ENCODE measurements at places on chromosomes 16 and 17. TPM values are rescaled to one million over a fixed set of nuclear protein-coding genes. Genes with fewer than 3 reads are reported as not detected.
A peak's percentile ranks its signal among the peaks of the same experiment; 100 is the strongest.

GRCh38 chr16:8199390-8199789 lies 390.9 kb downstream of the TMEM114 start:
- H3K4me1 ChIP-seq: no peaks in the 10 kb centered on the region
- H3K36me3 ChIP-seq: no peaks in the 10 kb centered on the region
- H3K27me3 ChIP-seq: no peaks in the 10 kb centered on the region
- H3K4me3 ChIP-seq: no peak overlapping the region
- DNase-seq: no peak

GRCh38 chr16:11208916-11209665 lies 46.9 kb downstream of the SOCS1 start:
- no peaks in the 10 kb centered on the region for H3K36me3 ChIP-seq
- H3K27me3 ChIP-seq: no peaks in the 10 kb centered on the region
- no peak overlapping the region for H3K4me3 ChIP-seq
- H3K4me1 ChIP-seq: no peaks in the 10 kb centered on the region
- no peak for DNase-seq

GRCh38 chr16:35798885-35799426 lies 2339.5 kb downstream of the TP53TG3F start:
- no peaks in the 10 kb centered on the region for H3K27me3 ChIP-seq
- DNase-seq: no peak

DNA sequence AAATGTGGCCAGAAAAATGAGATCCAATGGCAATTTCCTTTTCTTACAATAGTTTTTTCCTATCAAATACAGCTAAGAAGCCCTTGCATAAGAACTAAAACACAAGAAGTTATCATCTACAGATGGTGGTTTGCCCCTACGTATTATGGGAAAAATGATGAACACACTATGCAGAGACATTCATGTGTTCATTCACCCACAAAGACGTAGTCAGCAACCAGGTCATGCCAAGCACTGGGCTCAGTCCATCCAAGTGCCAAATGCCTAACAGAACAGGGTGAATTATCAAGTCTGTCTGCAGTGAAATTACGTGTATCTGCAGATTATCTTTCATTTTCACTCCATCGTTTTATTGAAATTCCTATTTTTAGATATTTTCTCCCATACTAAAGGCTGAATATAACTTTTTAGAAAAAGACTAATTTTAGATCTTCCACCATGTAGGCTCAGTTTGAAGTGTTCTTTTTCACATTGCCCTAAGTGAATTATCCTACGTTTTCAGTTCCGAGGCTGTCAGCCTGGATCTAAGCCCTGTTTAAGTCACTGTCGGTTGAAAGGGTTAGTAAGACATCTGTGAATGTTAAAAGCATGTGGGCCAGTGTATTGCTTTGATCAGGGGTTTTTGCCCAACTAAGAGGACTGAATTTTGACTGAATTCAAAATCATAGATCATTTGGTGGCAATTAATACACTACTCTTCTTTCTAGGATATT lies 78.1 kb upstream of the DHX40 start:
- no peak overlapping the region for H3K4me3 ChIP-seq
- H3K27me3 ChIP-seq: no peaks in the 10 kb centered on the region
- no peak overlapping the region for H3K27ac ChIP-seq
- no peaks in the 10 kb centered on the region for H3K4me1 ChIP-seq
- H3K36me3 ChIP-seq: no peaks in the 10 kb centered on the region
- DNase-seq: no peak

GRCh38 chr16:88743693-88744576 lies 37.6 kb downstream of the CTU2 start:
- no peaks in the 10 kb centered on the region for H3K36me3 ChIP-seq
- no peaks in the 10 kb centered on the region for H3K27me3 ChIP-seq
- no peak overlapping the region for H3K27ac ChIP-seq
- DNase-seq: peak; percentile 87

DNA sequence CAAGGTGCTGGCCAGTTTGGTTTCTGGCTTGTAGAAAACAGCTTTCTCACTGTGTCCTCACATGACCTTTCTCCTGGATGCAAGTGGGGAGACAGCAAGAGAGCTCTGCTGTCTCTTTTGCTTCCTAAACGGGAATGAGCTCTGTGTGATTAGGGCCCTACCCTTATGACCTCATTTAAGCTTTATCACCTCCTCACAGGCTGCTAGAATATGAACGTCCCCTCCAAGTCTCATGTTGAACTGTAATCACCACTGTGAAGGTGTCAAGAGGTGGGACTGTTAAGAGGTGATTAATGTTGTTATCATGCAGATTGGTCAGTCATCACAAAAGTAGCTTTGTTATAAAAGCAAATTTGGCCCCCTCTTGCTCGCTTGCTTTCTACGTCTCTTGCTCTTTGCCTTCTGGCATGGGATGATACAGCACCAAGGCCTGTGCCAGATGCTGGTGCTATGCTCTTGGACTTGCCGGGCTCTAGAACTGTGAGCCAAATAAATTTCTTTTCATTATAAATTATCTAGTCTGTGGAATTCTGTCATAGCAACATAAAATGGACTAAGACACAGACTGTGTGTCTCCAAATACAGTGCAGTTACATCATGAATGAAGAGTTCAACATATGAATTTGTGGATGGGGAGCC lies 14.8 kb upstream of the POLR3E start:
- no peak overlapping the region for H3K27ac ChIP-seq
- H3K36me3 ChIP-seq: no peaks in the 10 kb centered on the region
- H3K4me3 ChIP-seq: no peak overlapping the region

GRCh38 chr17:14351493-14351892 lies 50.6 kb downstream of the HS3ST3B1 start:
- DNase-seq: no peak
- H3K27ac ChIP-seq: no peak overlapping the region
- no peaks in the 10 kb centered on the region for H3K36me3 ChIP-seq
- no peak overlapping the region for H3K4me3 ChIP-seq

GRCh38 chr17:60322056-60322387 lies 69.9 kb downstream of the USP32 start:
- no peaks in the 10 kb centered on the region for H3K36me3 ChIP-seq
- H3K4me3 ChIP-seq: no peak overlapping the region
- H3K27ac ChIP-seq: no peak overlapping the region
- no peaks in the 10 kb centered on the region for H3K27me3 ChIP-seq
- no peak for DNase-seq
- peaks cover 4% of the 10 kb centered on the region for H3K4me1 ChIP-seq

- no peaks in the 10 kb centered on the region for H3K36me3 ChIP-seq
- no peak overlapping the region for H3K4me3 ChIP-seq
- DNase-seq: no peak
- no peaks in the 10 kb centered on the region for H3K27me3 ChIP-seq
- H3K4me1 ChIP-seq: no peaks in the 10 kb centered on the region
Observed at GRCh38 chr17:41718287-41718645, 6.1 kb downstream of the GAST start.

- no peaks in the 10 kb centered on the region for H3K27me3 ChIP-seq
- H3K27ac ChIP-seq: peak overlapping the region; percentile 97
- no peak overlapping the region for H3K4me3 ChIP-seq
- peaks cover 22% of the 10 kb centered on the region for H3K4me1 ChIP-seq
Observed at GRCh38 chr17:75683583-75683982, 16.4 kb downstream of the SAP30BP start.

The MPV17L gene
- polyA plus RNA-seq: 0.51 TPM

The PERCC1 gene
- not detected for polyA plus RNA-seq

The CCL2 gene
- polyA plus RNA-seq: 64.8 TPM

The CCL4L2 gene
- 20.8 TPM for polyA plus RNA-seq

The INCA1 gene
- polyA plus RNA-seq: 4.1 TPM
